ENCODE measurements at places on chromosomes 3 and 15.

- no peak for DNase-seq
These were observed 868 bp downstream of the BTBD1 start for GRCh38 chr15:83066034-83066733.

- no peak for DNase-seq
These were observed 312.4 kb downstream of the RSL24D1 start for GRCh38 chr15:54884312-54884711.

GRCh38 chr15:77499087-77499760 lies 78.5 kb downstream of the HMG20A start:
- DNase-seq = no peak

GRCh38 chr3:128170866-128171516 lies 17.7 kb downstream of the EEFSEC start:
- DNase-seq = no peak

- DNase-seq = no peak
These were observed 320.6 kb upstream of the RORA start for GRCh38 chr15:61549727-61550126.

GRCh38 chr3:32397941-32398340 lies 6.3 kb downstream of the CMTM7 start:
- no peak for DNase-seq

DNA sequence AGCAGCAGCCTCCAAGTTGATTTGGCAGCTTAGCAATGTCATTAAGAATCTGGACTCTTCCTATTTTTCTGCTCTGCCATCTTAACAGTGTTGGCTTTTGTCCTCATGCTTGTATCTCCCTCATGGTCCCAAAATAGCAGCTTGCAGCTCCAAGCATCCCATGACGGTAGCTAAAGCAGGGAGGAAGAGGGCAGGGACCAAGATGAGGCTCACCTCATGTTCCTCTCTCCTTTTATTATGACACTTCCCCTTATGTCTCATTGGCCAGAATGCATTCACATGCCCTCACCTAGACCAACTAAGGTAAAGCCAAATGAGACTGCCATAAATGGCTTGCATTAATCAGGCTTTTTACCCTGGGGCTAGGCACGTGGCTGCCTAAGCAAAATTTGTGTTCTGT lies 382.4 kb downstream of the SHQ1 start:
- no peak for DNase-seq

- no peak for DNase-seq
These were observed 1.6 kb upstream of the DNAJB8 start for GRCh38 chr3:128468285-128468790.

DNA sequence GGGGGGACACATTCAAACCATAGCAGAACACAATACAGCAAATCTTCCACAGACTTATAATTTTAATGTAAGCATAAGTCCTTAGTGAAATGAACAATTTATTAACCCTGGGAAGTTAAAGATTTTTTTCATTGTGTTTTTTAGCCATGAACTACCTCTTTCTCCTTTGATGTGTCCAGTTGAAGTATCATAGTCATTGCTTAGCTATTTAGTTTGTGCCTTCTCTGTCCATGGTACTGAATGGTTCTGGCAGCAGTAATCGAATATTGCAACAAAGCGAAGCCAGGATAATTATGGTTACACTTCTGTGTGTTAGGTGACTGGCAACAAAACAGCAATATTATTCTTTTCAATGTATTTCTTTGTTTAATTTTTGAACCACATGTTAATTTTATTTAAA lies 403.0 kb upstream of the ONECUT1 start:
- no peak for DNase-seq

GRCh38 chr3:63946753-63947152 lies 34.6 kb upstream of the SCAANT1 start:
- no peak for DNase-seq

DNA sequence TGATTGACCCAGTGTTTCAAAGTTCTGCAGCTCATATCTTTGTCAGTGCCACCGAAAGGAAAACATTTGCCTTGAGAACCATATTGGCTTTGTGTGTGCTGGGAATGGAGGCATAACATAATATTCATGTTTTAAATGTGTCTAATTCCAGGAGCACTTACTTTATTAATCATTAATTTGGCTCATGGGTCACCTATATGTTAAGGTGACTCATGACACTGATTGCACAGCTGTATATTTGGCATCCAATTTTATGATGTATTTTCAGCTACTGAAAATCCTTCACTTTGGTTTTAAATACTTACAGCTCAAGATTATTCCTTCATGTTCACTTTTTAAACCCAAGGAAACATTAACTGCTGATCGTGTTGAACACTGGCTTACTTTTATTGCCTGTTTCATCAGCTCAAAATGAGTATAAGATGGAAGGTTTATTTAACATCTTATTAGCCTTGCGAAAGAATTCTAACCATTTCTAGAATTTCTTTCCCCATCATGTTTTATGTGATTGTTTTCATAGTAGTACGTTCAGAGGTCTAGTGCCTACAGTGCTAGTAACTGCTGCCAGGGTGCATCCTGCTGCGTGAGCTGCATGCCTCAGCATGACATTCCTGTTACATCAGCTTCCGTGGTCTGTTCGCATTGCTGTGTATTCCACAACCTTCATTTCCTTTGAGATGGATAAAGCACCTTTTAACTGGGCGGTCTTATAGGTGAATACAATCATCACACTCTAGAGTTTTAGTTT lies 63.7 kb downstream of the LRCH3 start:
- DNase-seq = no peak

GRCh38 chr15:75156326-75157215 lies 45.1 kb upstream of the C15orf39 start:
- DNase-seq = no peak

DNA sequence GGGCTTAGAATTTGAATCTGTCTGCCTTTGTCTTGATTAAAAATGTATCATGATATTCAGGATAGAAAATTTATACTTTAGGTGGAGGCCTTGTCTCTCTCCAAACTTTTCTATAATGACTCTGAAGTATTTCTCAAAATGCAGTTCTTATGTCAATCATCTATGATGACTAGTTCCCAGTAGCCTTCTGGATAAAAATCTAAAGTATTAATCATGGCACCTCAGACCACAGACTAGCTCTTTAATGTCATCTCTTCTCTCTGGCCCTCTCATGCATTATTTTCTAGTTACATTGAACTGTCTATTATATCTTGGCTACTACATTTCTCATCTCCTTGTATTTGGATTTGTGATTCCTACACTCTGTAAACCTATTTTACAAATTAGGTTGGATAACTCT lies 96.9 kb downstream of the ZPLD1 start:
- DNase-seq = no peak

GRCh38 chr3:15467227-15468181 lies 40.1 kb downstream of the EAF1 start:
- DNase-seq = no peak

GRCh38 chr15:88878720-88879184 lies 16.6 kb downstream of the HAPLN3 start:
- DNase-seq = no peak

GRCh38 chr3:66618066-66618465 lies 117.2 kb upstream of the LRIG1 start:
- DNase-seq = no peak

- no peak for DNase-seq
These were observed 2.2 kb upstream of the FBLN2 start for GRCh38 chr3:13546667-13547171.

GRCh38 chr3:118067439-118067838 lies 967.2 kb downstream of the IGSF11 start:
- no peak for DNase-seq

DNA sequence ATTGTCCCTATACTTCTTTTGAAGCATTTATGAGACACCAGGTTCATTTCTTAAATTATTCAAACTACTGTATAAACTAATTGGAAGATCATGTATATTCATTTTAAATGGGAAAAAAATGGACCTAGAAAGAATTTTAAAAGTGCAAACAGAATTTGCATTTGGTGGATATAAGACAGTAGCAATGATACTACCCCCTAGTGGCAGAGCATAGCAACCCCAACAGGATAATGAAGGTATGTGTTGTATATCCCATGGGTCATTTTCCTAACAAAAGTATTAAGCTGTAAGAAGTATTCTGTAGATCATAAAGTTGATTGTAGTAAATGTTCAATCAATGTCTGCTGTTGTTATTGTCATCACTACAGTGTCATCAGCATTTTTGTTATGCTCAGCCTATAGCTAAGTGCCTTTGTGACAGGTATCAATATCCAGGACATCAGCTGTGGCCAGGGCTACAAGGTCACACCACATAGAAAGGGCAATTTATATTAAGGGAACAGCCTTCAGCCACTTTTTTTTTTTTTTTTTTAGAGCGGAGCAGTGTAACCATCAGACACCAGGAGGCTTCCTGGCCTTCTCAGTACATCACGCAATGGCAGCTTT lies 175.8 kb downstream of the FOXB1 start:
- DNase-seq = peak; percentile 32

DNA sequence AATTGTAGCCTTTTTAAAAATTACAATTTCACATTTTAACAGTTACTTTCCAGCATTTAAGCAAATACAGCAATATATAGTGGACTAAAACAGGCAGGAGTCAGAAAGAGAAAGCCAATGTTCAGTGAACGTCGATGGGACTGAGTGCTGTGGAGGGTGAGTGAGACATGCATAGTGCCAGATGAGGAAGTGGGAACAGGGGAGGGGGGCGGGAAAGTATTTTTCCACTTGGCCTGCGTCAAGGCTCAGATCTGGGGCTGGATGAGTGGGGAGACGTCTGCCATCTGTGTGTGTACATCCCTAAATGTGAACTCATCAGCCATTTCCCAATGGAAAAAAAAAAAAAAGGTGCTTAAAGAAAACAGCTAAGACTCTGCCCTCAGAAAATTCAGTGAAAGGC lies 19.2 kb upstream of the RAD18 start:
- DNase-seq = no peak

DNA sequence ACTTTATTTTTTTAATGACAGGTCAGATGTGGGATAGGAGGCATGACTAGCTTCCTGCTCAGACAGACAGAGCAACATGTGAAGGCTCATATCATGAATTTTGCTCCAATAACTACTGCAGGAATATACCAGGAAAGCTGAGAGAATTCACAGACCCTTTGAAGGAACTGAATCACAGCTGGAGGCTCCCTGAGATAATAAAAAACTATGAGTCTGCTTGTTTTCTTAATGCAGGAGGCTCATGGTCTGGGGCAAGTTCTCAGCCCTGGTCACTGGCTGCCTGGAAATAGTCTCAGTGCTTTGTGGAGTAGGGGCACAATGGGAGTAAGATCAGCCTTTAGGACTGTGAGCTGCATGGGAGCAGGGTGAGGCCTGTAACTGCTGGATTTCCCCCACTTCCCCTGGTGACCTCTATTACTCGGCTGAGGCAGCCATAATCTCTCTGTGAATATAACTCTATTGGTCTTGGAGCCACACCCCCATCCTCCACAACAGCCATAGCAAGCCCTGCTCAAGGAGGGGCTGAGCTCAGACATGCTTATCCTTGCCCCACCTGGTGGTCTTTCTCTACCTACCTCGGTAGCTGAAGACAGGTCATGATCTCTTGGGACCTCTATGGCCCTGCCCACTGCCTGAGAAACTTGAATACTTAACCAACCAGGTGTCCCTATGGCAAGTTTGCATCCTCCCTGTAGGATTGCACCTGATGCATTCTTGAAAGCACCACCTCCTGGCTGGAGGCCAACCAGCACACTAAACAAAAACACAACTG lies 281.6 kb upstream of the TMCO5A start:
- DNase-seq = no peak

DNA sequence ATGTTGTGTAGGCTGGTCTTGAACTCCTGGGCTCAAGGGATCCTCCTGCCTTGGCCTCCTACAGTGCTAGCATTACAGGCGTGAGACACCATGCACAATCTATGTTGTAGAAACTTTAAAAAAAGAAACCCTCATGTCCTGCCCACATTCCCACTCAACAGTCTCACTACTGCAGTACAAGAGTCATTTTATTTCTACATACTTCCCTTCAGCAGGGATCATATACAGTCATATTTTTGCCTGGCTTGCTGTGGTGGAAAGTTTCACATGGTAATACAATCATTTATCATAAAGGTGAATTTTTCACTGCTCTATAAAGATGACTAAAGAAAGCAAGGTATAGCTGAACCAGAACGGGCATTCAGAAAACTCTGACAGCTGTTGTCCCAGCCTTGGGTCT lies 53.8 kb upstream of the PIK3CB start:
- no peak for DNase-seq

GRCh38 chr15:96121086-96121920 lies 209.2 kb upstream of the NR2F2 start:
- no peak for DNase-seq

- no peak for DNase-seq
These were observed 528 bp downstream of the RBPMS2 start for GRCh38 chr15:64774629-64775493.

- no peak for DNase-seq
These were observed 10.9 kb upstream of the CRYBG3 start for GRCh38 chr3:97810779-97811390.

- DNase-seq = no peak
These were observed 79.8 kb downstream of the PLCH1 start for GRCh38 chr3:155664925-155665695.

DNA sequence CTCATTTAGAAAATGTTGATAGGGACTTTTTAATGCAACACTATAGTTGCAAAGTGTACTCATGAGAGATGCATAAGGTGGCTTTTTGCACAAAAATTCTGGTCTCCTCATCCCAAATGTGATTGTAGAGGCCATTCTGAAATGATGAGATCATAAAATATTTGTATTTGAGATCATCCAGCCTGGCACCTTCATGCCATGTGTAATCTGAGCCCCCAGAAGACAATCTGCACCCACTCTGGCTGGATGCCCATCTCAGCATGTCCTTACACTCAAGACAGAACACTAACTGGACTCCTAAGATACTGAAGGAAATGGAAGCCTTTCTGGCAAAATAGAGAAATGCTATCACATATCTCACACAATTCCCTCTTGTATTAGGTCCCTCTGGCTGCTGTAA lies 49.2 kb downstream of the SLC7A14 start:
- no peak for DNase-seq

GRCh38 chr3:99856437-99857220 lies 39.0 kb downstream of the CMSS1 start:
- no peak for DNase-seq

GRCh38 chr15:77871852-77872371 lies 205.6 kb downstream of the TBC1D2B start:
- no peak for DNase-seq

GRCh38 chr3:158492685-158493084 lies 78.3 kb upstream of the MLF1 start:
- no peak for DNase-seq

DNA sequence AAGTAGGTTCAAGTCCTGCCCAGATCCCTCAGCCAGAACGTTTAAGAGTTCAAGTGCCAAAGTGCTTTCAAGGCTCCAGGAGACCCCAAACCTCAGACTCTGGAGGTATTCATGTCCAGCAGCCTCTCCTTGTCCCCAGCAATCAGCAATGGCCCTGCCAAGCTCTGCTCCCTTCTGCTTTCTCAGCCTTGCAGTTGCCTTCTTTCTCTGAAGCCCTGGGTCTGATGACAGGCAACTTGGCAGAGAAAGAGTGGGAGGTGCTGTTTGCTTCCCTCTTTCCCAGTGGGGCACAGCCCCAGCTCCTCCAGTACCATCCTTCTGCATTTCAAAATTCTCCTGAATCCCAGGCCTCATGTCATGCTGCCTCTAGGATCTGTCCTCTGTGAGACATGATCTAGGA lies 40.2 kb downstream of the ATP2B2 start:
- DNase-seq = no peak

GRCh38 chr3:157128771-157129681 lies 30.9 kb downstream of the CCNL1 start:
- DNase-seq = no peak

- no peak for DNase-seq
These were observed 261.9 kb upstream of the NR2E3 start for GRCh38 chr15:71548401-71548807.

GRCh38 chr15:54772663-54773062 lies 424.1 kb downstream of the RSL24D1 start:
- DNase-seq = no peak

Measured in naive B cell (primary cell).